Inflammatory macrophage (primary cell): ENCODE measurements at places on chromosomes 1 and 21.
A peak's percentile ranks its signal among the peaks of the same experiment; 100 is the strongest.

DNA sequence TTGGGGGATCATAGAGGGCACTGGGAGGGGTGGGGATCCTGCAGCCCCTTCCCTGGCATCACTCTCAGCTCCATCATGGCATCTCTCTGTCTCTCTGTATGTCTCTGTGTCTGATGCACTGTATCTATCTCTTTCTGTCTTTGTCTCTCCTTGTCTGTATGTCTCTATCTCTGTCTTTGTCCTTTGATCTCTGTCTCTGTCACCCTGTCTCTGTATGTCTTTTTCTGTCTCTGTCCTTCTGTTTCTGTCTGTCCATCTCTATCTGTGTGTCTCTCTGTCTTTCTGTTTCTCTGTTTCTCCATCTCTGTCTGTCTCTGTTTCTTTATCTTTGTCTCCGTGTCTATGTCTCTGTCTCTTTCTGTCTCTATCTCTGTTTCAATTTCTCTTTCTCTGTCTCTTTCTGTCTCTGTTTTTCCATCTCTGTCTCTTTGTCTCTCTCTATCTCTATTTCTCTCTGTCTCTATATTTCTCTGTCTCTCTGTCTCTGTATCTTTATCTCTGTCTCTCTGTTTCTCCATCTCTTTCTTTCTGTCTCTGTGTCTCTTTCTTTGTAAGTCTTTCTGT lies 56.4 kb downstream of the TRIM11 start:
- no peak for DNase-seq

DNA sequence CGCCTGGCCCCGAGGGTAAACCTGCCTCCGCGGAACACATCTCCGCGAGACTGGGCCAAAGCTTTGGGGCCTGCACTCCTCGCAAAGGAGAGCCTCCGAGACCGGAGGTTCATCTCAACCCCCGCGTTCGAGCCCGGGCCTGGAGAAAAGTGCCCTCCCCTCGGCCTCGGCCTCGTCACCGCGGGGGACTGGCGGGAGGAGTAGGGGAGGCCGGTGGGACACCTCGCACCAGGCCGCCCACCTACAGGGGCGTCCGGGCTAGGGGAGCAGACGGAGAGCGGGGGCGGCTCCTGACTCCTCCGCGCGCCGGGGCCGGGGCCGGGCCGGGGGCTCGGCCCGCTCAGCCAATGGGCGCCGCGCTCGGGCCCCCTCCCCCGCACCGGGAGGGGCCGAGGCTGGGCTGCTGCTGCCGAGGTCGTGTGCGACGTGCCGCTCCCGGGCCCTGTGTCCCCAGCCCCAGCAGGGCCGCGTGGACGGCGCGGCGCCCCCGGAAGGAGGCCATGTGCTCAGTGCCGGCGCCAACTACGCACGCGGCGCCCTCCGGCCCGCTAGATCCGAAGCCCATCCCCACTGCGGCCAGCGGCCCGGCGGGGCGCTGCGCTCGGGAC lies 684 bp downstream of the SLC2A1 start:
- DNase-seq = peak; percentile 50

DNA sequence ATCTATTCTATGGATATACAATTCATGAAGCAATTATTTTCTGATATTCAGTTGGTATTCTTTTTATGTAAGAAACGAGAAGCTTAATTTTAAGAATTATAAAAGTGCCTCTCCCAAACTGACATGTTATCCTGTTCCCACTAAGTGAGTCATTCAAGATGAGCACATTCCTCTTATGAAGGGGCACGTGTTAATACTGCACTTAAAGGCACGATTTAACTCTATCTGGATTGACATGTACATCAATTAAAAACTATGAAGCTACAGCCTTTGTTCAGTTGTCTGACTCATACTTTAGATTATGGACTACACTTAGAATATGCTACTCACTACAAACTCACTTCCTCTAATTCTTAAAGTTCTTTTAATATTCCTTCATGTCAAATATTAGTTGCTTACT lies 111.6 kb downstream of the CYYR1 start:
- no peak for DNase-seq

- no peak for DNase-seq
Observed at GRCh38 chr1:4530166-4530785, 124.1 kb upstream of the AJAP1 start.

- DNase-seq = no peak
Observed at GRCh38 chr1:43037466-43037865, 78.8 kb upstream of the SLC2A1 start.

GRCh38 chr1:234488054-234489006 lies 9.4 kb upstream of the TARBP1 start:
- DNase-seq = no peak

DNA sequence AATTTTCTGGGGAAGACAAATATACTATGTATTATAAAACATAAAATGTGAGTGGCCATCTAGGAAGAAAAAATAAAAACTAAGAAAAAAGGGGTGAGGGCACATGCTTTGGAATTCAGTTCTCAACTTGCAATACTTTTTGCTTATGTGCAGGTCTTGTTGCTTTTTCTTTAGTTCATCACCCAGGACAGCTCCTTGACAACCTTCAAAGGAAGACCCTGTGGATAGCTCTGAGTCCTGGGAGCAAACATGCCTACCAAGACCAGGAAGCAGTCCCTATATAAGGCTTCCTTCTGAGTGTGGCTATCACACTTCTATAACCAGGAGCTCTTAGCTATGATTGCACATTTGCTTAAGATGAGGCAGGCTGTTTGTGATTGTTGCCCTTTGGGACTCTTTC lies 78.0 kb downstream of the WDR64 start:
- no peak for DNase-seq

GRCh38 chr1:57157818-57158603 lies 192.2 kb upstream of the C8B start:
- DNase-seq = no peak

GRCh38 chr1:229991104-229991513 lies 75.9 kb upstream of the GALNT2 start:
- no peak for DNase-seq

DNA sequence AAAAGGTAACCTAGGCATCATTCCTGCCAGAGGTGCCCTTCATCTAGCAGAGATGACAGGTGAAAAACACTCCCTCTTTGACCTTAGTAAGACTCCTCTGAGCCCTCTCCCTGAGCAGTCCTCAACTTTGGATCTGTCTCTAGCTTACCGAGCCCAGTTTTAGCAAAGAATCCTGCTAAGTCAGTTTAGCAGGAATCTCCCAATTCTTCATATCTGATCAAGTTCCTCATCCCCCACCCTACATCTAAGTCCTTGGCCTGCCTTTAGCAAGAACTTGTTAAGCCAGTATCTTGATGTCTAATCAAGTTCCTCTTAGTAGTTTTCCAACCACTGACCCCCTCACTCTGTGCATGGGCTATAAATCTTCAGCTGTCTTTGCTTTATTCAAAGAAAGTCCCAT lies 235.6 kb downstream of the OMA1 start:
- no peak for DNase-seq

DNA sequence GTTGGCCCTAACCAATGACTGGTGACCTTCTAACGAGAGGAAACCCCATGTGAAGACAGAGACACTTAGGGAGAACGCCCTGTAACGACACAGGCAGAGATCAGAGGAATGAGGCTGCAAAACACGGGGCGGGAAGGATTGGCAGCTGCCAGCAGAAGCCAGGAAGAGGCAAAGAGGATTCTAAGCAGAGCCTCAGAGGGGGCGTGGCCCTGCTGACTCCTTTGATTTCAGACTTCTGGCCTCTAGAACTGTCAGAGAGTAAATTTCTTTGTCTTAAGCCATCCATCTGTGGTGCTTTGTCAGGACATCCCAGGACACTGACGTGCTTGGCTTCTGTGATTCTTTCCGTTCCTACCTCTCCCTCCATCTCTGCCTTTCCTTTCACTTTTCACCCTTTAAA lies 79.3 kb downstream of the SH3BGR start:
- DNase-seq = no peak

DNA sequence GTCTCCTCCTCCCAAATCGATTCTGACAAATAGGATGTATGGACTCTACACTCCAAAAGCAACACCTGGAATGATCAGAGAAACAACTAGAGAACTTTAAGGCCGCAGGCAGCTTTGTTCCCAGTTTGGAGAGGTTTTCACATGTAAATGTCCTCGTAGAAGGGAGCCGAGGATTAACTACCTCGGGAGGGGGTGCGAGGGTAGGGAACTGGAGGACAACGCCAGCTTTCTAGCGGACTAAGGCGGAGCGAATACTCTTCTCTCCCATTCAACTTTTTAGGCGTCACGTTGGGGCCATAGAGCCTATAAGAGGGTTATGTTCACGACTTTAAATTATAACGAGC lies 1.2 kb downstream of the SCAF4 start:
- no peak for DNase-seq

- DNase-seq = peak; percentile 27
Observed at GRCh38 chr1:209207126-209207700, 376.3 kb upstream of the CAMK1G start.

GRCh38 chr1:228416217-228416933 lies at the start of gene TRIM17:
TSS of gene TRIM17 (minus strand) at chr1:228416861. CDS start at chr1:228415072, 1,789 bp downstream.
- no peak for DNase-seq

DNA sequence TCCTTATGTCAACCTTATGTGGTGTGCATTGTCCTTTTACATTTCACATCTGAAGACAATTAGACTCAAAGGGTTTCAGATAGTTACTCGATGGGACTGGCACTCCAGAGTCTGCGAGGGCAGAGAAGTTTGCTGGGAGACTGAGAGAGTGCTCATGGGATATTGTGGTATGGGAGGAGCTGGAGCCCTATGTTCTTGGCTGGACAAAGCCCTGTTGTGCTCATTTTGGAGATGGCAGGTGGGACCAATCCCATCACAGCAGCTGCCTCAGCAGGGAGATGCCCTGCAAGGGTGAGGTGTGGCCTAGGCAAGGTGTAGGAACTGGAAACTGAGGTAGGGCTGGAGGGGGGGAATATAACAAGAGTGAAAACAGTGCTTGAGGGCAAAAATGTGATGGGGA lies 43.5 kb upstream of the CRNN start:
- DNase-seq = no peak
